ENCODE measurements at places on chromosomes 6 and 20. TPM values are rescaled to one million over a fixed set of nuclear protein-coding genes. Genes with fewer than 3 reads are reported as not detected.

DNA sequence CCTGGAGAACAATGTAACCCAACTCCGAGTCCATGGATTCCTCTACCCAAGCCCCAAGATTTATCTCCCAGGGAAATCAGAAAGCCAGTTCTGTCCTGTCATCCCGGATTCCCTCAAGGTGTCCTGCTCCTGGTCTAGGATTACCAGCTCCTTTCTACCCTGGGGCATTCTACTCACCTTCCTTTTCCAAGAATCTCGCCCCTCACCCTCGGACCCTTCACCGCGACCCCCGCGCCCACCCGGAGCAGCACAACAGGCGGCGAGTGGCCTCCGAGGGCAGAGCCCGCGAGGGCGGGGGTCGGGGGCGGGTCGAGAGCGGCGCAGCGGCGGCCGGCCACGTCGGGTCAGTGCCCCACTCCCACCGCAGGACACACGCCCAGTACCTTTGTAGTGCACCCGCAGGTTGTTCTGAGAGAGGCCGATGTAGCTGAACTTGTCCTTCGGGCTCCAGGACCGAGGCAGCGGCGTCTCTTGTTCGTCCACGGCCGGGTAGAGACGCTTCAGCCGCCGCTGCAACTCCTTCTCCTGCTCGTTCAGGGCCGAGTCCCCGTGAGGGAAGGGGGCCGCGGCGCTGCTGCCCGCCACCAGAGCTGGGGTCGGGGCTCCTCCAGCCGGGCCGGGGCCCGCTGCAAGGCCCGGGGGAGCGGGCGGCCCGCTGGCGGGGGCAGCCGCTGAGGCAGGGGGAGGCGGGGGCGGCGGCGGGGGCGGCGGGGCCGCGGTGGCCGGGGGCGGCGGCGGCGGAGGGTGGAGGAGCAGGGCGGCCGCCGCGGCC is 897 bp downstream of the RANBP9 start:
- DNase-seq: no peak

EDN3 gene
- not detected for polyA plus RNA-seq

NNAT gene
- not detected for polyA plus RNA-seq

WFDC5 gene
- polyA plus RNA-seq: not detected

DNA sequence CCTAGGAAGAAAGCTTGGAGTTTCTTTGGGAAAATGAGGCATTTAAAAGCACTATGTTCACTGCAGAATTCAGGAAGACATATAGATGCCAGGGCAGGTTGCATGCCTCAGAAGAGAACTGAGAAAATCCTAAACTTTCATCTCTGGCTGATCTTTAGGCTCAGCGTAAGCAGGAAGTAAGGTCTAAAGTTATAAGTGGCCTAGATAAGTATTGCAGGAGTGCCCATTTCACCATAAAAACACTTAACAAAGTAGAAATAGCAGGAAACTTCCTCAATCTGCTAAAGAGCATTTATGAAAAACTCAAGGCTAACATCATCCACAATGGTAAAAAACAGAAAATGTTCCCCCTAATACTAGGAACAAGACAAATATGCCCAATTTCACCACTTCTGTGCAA is 320.3 kb downstream of the BMP2 start:
- DNase-seq: no peak

DNA sequence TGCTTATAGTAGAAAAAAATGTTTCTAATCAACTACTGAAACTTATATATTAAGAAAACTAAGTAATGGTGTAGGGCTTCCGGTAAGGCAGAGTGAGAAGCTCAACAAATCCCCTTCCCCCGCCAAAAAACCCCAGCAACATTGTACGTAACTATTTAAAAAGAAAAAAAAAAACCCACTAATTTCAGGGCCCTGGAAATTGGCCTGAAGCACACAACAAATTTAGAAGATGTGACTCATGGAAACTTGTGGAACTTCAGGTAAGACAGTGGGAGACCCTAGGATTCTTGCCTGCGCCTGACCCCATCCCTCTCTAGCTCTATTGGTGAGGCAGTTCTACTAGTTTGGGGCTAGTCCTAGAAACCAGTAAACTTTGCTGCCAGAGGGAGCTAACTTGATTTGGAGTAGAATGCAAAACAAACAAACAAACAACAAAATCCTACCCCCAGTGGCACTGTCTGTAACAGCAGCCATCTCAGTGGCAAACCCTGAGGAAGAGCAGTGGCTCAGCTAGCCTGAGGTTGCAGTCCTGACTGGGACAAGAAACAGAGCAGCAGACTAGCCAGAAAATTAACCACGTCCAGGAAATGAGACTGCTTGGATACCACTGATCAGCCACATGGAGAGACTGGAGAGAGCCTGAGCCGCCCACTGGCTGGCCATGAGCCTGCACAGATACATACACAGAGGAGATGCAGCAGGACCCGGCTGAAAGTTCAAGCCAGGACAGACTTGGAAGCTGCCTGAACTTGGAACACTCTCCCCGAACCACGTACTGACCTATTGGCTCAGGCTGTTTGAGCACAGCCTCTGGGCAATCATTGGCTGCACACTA is 135.1 kb downstream of the TBXT start:
- DNase-seq: no peak

GRCh38 chr20:23910210-23910609 is 30.7 kb upstream of the CST5 start:
- DNase-seq: no peak

- no peak for DNase-seq
Observed at GRCh38 chr20:59515013-59515905, 89.1 kb upstream of the PHACTR3 start.

DDRGK1 gene
- 39.9 TPM for polyA plus RNA-seq

GRCh38 chr20:35690265-35690664 is 8.9 kb downstream of the NFS1 start:
- no peak for DNase-seq

OR2B6 gene
- polyA plus RNA-seq: not detected

- no peak for DNase-seq
Observed at GRCh38 chr6:108163644-108164542, 1.9 kb upstream of the NR2E1 start.

GRCh38 chr6:157748839-157749571 is 74.0 kb upstream of the SNX9 start:
- no peak for DNase-seq

- no peak for DNase-seq
Observed at GRCh38 chr6:111267764-111268333, 180.5 kb downstream of the SLC16A10 start.

All from CD14-positive monocyte (primary cell).